ENCODE measurements at places on chromosomes 16 and 17. TPM values are rescaled to one million over a fixed set of nuclear protein-coding genes. Genes with fewer than 3 reads are reported as not detected.

- H3K4me1 ChIP-seq: peaks cover 57% of the 10 kb centered on the region
- H3K36me3 ChIP-seq: no peaks in the 10 kb centered on the region
- DNase-seq: no peak
- H3K27ac ChIP-seq: no peak overlapping the region
- no peak overlapping the region for H3K4me3 ChIP-seq
These were observed 35.6 kb downstream of the YPEL2 start for GRCh38 chr17:59366773-59367656.

- H3K27me3 ChIP-seq: peaks cover 14% of the 10 kb centered on the region
- H3K27ac ChIP-seq: no peak overlapping the region
- H3K4me3 ChIP-seq: no peak overlapping the region
- H3K36me3 ChIP-seq: peaks cover 3% of the 10 kb centered on the region
These were observed 117.4 kb downstream of the IRF8 start for GRCh38 chr16:86016201-86016965.

EIF3CL gene
- 192 TPM for total RNA-seq

TMIGD1 gene
- not detected for total RNA-seq

DNA sequence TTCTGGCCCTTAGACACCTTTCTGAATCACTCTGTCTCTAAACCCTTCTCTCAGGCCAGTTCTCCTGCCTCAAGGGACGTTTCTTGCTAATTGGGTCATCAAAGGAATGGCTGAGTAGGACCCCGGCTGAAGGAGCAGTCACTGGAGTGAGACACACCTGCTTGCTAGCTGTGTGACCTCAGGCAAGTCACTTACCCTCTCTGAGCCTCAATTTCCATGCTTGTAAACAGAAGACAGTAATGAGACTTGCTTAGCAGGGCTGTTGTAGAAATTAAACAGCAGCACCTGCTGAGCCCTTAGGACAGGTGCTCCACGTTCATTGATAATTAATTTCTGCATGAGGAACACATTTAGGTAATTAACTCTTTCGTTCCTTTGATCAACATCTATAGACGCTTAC lies 6.8 kb downstream of the CIBAR2 start:
- peaks cover 3% of the 10 kb centered on the region for H3K27me3 ChIP-seq
- H3K27ac ChIP-seq: no peak overlapping the region
- H3K4me1 ChIP-seq: peaks cover 16% of the 10 kb centered on the region
- H3K36me3 ChIP-seq: no peaks in the 10 kb centered on the region
- DNase-seq: no peak

- no peaks in the 10 kb centered on the region for H3K36me3 ChIP-seq
- H3K4me1 ChIP-seq: peaks cover under 1% of the 10 kb centered on the region
- H3K27me3 ChIP-seq: peaks cover 8% of the 10 kb centered on the region
- no peak overlapping the region for H3K27ac ChIP-seq
- H3K4me3 ChIP-seq: no peak overlapping the region
- no peak for DNase-seq
These were observed 2.6 kb upstream of the RAB26 start for GRCh38 chr16:2145843-2146242.

KCNJ2 gene
- total RNA-seq: not detected

PRRT2 gene
- 1.3 TPM for total RNA-seq

GRCh38 chr17:57636274-57636673 lies 108.8 kb downstream of the CCDC182 start:
- H3K4me3 ChIP-seq: no peak overlapping the region
- no peak for DNase-seq
- H3K27me3 ChIP-seq: no peaks in the 10 kb centered on the region

DNASE1L2 gene
- total RNA-seq: 2.2 TPM

MSLN gene
- not detected for total RNA-seq

DNA sequence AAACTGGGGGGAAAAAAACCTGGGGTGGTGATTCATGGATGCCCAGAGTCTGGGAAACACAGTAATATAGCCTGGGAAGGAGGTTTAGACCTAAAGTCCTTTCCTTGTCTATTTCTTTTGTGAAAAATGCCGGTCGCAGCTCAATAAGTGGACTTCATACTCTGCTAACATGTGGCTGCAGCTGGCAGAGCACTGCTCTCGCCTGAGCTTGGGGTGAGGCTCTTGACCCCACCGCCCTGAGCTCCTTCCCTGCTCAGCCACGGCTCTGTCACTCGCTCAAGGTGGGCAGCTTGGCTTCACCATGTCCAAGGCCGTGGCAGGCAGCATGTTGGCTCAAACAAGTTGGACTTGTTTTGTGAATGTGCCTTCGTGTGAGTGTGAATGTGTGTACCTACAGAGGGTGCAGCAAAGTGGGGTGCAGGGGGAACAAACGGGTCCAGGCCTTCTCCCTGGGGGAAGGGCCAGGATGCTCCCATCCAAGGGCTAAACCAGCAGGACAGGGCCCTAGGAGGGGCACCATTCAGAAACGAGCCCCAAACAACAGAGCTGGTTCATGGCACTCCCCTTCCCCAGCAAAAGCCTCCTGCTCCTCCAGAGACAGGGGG lies 4.9 kb downstream of the FA2H start:
- peaks cover 12% of the 10 kb centered on the region for H3K4me1 ChIP-seq
- peaks cover 36% of the 10 kb centered on the region for H3K27me3 ChIP-seq
- H3K4me3 ChIP-seq: no peak overlapping the region
- H3K27ac ChIP-seq: no peak overlapping the region
- H3K36me3 ChIP-seq: no peaks in the 10 kb centered on the region
- no peak for DNase-seq

All from activated T-helper 1 cell treated with anti-CD3 and anti-CD28 coated beads, Interleukin-12 subunit alpha, Interleukin-12 subunit beta, Interleukin-2, Interleukin-4 antibody, amounts not matched to agents 30 ng/mL and 10 ng/mL and 1 ng/mL, durations not matched to agents 14 hours and 24 hours and 36 hours (primary cell).